BJ (cell line): ENCODE measurements at places on chromosomes 16 and 17. TPM values are rescaled to one million over a fixed set of nuclear protein-coding genes. Genes with fewer than 3 reads are reported as not detected.

The LDHD gene
- polyA plus RNA-seq, result 0.60 and 0.71 TPM in 2 replicates

The PYY gene
- polyA plus RNA-seq, result not detected in 2 replicates

The DBNDD1 gene
- polyA plus RNA-seq, result 3.3 and 4.6 TPM in 2 replicates

The ALOX15B gene
- polyA plus RNA-seq, result not detected in 2 replicates

The ITGAL gene
- 0.06 TPM in 2 replicates for polyA plus RNA-seq

The CES4A gene
- 3.6 and 4.5 TPM in 2 replicates for polyA plus RNA-seq

- no peak for DNase-seq
These were observed 26.3 kb downstream of the AKAP1 start for GRCh38 chr17:57111386-57111785.

DNA sequence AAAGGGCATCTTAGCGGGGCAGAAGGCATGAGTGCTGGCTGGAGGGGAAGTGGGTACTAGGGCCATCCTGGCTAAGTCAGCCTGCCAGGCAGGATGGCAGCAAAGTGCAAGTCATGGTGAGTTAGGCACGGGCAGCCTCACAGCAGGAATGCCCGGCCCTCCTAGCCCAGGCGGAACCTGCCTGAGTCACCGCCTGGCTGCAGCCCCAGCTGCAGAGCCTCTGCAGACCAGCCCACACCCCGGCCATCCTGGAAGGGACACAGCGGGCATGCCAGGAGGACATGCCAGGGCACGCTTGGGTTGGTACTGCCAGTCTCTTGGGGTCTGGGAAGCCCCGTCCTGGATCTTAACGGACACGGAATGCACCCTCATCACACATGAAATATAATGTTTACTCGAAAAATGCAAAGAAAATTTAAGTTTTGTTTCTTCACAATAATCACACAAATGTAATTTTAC, 5.0 kb upstream of the ALDH3A1 start:
- DNase-seq, result no peak

- no peak for DNase-seq
These were observed 13.3 kb upstream of the RPL38 start for GRCh38 chr17:74190154-74190553.

DNA sequence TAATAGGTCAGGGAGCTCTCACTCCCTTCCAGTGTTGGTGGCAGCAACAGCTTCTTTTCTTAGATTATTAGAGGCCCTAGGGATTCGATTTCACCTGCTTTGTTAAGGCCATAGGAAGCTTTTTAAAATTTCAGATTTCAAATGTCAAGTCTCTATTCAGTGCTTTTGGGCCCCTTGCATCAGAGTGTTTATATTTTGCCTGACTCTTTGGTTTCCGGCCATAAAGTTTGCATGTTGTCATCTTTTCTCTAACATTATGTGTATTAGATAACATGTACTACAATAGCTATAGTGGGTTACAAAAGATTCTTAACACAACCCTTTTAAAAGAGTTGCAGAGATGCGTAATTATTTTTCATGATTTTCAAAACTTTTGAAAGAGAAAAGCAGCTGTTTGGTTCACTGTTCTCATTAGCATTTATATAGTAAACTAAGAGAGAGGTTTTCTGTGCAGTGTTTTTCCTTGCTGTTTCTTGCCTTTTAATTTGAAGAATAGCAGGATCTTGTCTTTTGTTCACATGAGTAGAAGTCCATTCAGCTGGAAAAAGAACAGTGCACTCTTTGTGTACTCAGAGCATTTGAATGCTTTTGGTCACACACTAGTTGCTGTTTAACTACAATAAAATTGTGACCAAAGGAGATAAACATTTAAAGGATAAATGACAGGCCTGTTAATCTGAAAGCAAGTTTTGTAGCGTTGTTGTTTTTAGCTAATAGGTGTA, 52.5 kb downstream of the FTO start:
- no peak for DNase-seq

DNA sequence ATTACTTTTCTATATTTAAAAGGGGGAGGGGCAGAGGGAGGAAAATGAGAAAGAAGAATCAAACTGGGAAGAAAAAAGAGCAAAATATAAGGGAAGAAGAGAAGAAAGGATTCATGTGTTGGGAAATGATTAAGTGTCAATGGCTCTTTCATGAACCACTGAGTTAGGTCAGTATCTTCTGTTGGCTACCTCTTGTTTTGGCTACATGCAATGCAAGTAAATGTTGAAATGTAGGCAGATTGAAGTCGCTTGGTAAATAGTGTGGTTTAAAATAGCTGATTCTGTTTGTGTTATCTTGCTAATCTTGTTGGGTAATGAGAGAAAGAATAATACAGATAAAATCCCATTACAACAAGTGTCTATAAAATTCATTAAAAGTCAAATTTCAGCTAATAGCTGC, 27.2 kb downstream of the COX11 start:
- no peak for DNase-seq

GRCh38 chr16:23052908-23053580, 96.2 kb downstream of the USP31 start:
- no peak for DNase-seq

DNA sequence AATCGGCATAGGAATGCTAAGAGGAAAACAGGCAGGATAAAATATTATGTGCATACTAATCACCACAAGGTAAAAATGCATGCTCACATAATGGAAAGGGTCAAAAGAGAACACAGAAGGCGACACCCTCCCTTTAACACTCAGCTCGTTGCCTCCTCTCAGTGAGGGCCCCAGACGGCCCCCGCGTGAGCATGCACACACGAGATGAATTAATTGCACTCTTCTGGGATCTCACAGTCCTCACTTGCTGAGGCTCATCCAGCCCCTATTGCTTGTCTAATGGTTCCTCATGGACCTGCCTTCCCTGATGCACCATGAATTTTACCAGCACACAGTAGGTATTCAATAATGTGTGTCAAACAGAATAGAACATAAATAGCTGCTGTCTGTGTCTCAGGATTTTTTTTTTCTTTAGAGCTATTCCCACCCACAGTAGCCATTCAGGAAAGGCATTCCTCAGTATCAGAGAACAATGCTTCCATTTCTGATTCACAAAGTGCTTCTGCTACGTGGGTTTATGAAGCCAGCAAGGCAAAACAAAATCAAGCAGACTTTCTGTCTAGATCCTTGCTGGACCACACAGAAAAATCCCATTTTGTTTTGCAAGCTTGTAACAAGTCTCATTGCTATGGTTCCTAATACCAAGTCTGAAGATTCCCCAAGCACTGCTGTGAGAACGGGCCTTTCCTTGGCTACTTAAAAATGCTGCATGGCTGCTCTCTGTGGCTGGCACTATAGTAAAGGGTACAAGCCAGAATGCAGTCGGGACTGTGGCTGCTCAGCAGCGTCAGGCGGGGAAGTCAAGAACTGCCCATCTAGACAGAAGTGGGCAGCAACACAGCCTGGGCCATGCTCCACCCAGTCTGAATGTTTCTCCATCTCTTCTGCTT, 43.6 kb downstream of the TOM1L2 start:
- DNase-seq, result no peak

- no peak for DNase-seq
These were observed 288.6 kb upstream of the CCL2 start for GRCh38 chr17:33966410-33967059.
